ENCODE measurements at places on chromosomes 12 and 14. TPM values are rescaled to one million over a fixed set of nuclear protein-coding genes. Genes with fewer than 3 reads are reported as not detected.

The RND1 gene
- 8.5 TPM for total RNA-seq

The NAV3 gene
- 1.7 TPM for total RNA-seq

The NEK9 gene
- 46.0 TPM for total RNA-seq

The ATF7IP gene
- 25.6 TPM for total RNA-seq

The MOK gene
- 6.4 TPM for total RNA-seq

The CPM gene
- 22.7 TPM for total RNA-seq

The ZBTB42 gene
- total RNA-seq, result 9.4 TPM

The NKX2-1 gene
- total RNA-seq, result not detected

DNA sequence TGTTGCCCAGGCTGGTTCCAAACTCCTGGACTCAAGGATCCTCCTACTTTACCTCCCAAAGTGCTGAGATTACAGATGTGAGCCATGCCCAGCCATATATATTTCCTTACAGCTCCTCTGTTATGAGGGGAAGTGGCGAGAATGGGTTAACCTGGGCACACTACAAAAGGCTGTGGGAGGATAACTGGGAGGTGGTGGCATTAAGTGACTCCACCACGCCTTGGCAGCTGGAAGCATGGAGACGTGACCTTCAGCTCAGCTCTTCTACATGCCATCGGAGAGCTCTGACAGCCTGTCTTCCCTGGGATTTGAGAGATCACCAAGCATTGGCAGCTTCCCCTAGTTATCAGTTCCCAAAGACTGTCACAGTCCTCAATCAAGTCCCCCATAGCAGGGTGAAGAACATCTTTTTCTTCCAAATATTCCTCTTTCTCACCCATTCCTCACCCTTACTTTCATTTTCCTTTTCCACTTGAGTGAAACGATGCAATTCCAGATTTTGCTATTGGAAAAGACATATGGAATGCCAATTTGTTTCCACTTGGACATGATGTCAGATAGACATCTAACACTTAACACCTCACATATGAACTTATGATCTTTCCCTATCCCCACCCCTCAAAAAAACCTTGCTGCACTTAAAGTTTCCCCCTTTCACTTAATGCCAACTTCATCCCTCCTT, 48.5 kb downstream of the PHLDA1 start:
- DNase-seq, result no peak

GRCh38 chr12:51051787-51052186, 3.7 kb downstream of the LETMD1 start:
- DNase-seq, result no peak

GRCh38 chr12:3132636-3133404, 55.6 kb downstream of the TSPAN9 start:
- DNase-seq, result no peak

DNA sequence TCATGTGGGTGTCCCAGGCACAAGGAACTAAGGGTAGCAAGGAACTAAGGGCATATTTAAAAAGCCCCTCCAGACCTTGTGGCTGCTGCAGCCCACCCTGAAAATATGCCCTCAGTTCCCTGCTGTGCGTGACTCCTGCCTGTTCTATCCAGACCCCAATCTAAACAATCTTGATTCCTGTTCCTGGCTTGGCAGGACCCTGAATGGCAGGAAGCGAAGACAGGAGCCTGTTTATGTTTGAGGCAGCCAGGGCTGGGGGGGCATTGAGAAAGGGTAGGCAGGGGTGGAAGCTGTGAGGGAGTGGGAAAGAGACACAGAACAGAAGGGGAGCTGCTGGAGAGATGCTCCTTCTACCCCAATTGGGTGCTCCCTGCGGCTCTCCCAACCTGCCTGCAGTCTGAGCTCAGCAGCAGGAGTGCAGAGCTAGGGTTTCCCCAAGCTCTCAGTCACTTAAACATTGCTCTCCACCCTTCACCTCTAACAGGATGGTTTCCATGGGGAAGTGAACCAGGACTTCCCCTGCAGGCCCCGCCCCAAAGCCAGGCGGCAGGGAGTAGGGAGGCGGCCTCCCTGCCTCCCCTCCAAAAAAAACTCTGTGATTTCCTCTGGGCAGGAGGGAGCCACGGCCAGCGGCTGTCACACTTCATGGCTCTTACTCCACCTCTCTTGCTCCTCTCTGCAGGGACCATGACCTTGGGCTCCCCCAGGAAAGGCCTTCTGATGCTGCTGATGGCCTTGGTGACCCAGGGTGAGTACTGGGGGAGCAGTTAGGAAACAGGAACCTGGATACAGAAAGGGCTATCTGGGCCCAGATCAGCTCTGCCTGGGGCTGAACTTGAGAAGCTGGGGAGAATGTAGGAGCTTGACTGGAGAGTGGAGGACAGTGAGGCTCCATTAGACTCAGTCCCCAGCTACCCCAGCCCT, 4.7 kb downstream of the ACVRL1 start:
- DNase-seq, result no peak

DNA sequence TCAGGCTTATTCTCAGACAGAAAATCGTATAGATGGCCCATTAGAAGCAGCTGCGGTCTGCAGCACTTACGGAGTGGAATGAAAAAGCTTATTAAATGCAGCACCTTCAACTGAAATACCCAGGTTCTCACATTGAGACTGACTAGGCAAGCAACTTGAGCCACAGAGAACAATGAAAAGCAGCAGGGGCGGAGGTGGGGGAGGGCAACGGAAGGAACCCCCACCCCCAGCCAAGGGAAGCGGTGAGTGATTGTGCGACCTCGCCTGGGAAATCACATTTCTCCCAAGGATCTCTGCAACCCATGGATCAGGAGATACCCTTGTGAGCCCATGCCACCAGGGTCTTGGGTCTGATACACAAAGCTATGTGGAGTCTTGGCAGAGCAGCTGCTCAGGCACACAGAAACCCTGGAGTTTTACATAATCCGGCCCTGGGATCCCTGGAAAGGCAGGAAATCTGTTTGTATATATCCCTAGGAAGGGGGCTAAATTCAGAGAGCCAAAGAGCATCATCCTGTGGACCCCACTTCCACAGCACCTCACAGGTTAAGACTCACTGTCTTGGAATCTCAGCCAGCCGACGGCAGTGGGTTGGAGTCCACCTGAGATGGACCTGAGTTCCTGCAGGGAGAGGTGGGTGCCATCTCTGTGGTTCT, 38.1 kb downstream of the PZP start:
- DNase-seq, result no peak

DNA sequence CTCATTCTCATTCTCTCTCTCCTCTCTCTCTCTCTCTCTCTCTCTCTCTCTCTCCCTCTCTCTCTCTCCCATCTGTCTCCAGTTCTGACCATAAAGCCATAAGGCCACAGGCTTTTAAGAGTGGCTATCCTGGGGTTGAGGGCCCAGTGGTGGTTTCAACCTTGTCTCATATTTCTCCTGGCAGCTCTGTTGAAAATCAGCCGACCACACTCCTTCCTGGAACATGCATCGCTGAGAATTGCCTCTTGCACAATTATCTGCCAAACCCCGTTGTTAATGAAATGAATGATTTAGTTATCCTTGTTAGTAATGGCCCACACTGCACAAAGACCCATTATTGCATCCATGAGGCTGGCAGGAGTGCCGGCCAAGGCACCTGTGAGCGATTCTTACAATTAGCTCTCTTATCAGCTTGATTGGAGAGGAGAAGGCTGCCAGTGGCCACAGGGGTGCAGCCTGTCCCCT, 30.4 kb upstream of the KCNA5 start:
- DNase-seq, result no peak

DNA sequence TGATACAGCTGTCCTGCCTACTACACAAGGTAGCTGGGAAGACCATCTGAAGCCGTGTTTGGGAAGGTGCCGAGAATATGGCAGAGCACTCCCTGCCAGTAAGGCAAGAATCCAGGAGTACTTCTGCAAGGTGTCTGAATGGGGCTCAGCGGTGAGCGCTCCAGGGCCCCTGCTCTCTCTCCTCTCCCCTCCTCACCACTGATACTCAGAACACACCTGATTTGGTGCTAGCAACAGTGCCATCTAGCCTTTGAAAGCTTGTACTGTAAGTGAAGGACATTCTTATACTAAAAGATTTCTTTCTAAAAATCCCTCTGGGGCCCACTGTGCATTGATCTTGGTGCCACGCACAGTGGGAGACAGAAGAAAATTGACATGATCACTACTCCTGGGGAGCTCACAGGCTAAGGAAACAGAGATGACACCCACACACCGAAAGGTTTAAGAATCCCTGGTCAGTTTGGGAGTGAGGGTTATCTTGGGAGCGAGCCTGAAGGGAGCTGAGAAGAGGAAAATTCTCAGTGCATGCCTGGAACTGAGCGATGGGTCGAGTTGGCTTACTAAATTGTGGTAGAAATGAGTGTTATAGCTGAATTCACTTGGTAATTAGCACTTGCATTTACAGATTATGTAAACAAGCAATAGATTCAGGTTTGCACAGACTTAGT, 216.9 kb downstream of the NTF3 start:
- no peak for DNase-seq

DNA sequence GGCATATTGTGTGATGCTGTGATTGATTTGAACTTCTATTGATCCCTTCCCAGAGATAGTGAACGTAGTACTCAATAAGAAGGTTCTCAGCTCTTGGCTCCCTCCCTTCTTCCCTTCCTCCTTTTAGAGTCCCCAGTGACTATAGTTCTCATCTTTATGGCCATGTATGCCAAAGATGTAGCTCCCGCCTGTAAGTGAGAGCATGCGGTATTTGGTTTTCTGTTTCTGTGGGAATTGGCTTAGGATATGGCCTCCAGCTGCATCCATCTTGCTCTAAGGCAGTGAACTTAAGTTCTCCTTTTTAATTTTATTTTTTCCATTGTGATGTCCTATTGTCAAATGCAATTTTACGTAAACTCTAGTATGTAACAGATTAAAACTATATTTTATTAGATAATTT, 109.5 kb downstream of the AEBP2 start:
- DNase-seq, result no peak

DNA sequence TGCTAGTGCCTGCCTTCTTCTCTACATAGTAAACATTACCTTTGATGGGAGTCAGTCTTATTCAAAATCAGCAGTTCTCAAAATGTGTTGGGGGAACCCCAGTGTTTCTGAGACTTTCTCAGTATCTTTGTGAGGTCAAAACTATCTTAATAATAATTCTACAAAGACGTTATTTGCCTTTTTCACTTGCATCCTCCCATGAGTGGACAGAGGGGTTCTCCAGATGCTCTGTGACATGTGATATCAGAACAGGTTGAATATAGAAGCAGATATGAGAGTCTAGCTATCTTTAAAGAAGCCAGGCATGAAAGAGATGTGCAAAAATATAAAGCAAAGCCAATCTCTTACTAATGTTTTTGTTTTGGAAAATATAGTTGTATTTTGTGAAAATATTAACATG, 144.7 kb downstream of the KTN1 start:
- no peak for DNase-seq

- no peak for DNase-seq
These were observed 181.0 kb downstream of the CFAP54 start for GRCh38 chr12:96670334-96670899.

DNA sequence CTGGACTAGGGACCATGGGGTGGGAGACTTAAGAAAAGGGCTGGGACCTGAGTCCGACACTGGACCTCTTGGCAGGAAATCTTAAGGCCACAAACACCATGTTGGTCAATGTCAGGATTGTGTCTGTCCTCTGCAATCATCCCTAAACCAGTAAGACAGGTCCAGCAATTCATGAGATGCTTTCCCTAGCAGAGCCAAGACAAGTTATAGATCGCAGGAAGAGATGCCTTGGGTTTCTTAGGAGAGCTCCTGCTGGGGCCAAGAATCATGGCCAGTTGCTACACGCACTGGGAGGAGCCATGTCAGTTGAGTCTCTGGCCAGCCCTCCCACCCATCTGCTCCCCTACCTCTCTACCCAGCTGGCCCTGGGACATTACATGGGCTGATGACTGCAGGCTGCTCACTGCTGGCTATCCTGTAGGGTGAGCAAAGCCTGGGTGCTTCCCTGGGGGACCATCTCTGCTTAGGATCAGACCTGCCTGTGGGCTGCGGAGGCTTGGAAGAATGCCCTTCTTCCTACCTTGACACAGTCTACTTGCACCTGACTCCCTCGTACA, 14.2 kb downstream of the PLEKHH1 start:
- no peak for DNase-seq

GRCh38 chr12:124456652-124457152, 110.7 kb downstream of the NCOR2 start:
- no peak for DNase-seq

- no peak for DNase-seq
These were observed 17.1 kb upstream of the BICD1 start for GRCh38 chr12:32089586-32089985.

DNA sequence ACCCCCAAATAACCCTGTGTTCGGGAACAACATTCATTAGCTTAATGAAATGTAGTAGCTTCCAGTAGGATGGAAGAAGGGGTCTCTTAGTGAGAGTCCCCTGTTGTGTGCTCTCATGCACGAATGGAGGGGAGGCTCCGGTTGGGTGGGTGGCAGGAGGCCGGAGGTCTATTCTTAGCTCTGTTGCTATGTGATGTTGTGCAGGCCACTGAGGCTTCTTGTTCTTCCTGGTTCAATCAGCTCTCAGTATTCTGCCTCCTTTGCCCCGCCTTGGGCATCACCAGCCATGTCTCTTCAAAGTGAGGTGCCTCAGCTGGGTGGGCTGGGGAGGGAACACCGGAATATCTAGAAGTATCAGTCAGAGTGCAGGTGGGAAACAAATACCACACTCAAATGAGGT, 50.8 kb downstream of the KCNA1 start:
- no peak for DNase-seq

DNA sequence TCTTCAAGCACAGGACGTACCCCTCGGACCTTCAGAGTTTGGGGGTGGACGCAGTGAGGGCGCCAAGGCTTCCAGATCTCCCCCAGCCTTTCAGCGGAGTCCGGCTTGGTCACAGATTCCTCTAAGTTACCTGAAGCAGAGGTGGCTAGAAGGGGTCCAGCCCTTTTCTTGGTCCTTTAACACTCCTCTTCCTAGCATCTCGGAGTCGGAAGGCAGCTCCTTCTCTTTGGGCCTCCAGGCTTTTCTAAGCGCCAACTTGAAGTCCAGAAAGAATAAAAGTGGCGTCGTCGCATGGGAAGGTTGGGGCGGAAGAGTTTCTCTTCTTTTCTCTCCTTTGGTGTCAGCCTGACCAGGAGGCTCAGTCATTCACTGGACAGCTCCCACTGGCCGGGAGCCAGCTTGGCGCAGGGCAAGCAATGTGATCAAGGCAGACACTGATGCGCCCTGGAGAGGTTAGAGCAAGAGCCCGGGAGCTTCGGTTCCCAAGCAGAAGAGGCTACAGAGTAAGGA, 9.6 kb downstream of the OR6S1 start:
- no peak for DNase-seq

GRCh38 chr12:6347367-6348338, 5.8 kb upstream of the TNFRSF1A start:
- no peak for DNase-seq

DNA sequence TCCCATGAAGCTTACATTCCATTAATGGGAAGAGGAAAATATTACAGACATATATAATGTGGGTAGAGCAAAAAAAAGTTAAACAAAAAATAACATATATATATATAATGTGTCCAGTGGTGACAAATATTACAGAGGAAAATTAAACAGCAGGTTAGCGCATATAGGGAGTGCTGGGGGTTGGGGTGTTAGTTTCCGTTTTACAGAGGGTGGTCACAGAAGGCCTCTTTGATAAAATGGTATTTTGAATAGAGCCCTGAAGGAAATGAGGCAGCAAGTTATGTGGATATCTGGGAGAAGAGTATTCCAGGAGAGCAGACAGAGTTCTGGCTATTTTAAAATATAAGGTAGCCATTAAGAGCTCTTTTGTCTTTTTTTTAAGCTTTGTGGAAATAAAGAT, 73.2 kb downstream of the DCAF5 start:
- no peak for DNase-seq

DNA sequence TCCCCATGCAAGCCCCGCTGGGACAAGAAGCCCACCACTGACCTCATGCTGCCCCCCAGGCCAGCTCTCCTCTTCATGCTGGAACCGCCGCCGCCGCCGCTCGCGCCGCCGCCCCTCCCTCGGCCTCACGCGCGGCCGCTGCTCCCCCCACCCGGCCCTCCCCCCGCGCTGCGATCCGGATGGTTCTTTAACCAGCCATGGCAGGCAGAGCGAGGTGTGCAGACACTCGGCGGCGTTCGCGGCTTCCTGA, at the start of gene DCAF5:
TSS of gene DCAF5 (minus strand) at position 218 of the 250 bp plus-strand sequence. CDS start at position 77, 141 bp downstream.
- DNase-seq, result peak; percentile 87

Data from liver (tissue), 10 donors.